ENCODE measurements at places on chromosomes 5 and 9.
A peak's percentile ranks its signal among the peaks of the same experiment; 100 is the strongest.

GRCh38 chr5:89351222-89351621 is 468.2 kb upstream of the MEF2C start:
- no peak for DNase-seq

GRCh38 chr5:169702693-169703481 is 65.8 kb downstream of the DOCK2 start:
- no peak for DNase-seq

DNA sequence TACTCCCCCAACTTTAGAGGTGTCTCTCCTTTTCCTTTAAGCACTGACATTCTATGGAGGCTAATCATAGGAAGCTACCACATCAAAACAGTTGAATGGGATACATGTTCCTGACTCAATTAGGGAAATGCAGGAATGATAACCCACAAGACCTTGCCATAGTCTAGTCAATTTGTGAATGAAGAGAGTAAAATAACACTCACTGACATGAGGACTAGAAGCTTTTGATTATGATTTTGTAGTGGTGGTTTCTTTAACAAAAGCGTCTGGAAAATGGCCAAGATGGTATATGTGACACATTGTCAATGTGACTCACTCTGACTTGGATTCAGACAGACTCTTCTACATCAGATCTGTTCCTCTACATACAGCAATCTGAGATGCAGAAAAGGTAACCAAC is 13.7 kb upstream of the PRELID2 start:
- DNase-seq = no peak

DNA sequence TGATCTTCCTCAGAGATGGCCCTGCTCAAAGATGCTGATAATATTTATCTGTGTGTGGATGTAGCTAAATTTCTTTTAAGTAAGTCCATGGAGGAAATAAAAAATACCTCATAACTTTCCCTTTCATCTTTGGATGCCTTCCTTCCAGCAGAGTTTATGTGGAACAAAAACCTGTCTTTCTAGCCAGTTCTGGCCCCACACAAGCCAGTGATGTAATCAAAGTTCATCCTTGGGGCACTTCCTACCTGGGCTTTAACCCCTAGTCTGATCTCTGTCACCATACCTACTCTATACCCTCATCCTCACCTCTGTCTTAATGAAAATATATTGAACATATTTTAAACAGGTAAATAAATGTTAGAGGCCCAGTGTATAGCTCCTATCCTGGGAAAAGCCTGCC is 39.8 kb upstream of the RASGRF2 start:
- DNase-seq = no peak

GRCh38 chr9:19188771-19189170 is 41.7 kb upstream of the DENND4C start:
- no peak for DNase-seq

DNA sequence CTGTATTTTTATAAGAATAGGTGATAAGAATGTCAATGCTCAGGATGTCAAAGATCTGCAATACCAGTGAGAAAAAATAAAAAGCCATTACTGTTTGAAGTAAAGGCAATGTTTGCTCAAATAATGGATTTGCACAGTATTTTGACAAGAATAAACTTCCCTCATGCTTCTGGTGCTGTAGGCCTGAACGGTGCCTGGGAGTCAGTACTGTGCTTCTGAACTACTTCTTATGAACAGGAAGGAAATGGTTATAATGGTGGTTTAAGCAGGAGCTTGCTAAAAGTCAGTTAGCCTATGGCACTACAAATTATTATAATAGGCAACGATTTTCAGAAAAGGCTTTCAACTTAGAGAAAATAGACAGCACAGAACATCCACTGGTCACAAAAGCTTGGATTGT is 548.3 kb upstream of the CDH18 start:
- peak; percentile 64 for DNase-seq

GRCh38 chr9:7975336-7975735 is 175.8 kb upstream of the DMAC1 start:
- no peak for DNase-seq

GRCh38 chr9:69465473-69465872 is 140.5 kb downstream of the ENTREP1 start:
- no peak for DNase-seq

DNA sequence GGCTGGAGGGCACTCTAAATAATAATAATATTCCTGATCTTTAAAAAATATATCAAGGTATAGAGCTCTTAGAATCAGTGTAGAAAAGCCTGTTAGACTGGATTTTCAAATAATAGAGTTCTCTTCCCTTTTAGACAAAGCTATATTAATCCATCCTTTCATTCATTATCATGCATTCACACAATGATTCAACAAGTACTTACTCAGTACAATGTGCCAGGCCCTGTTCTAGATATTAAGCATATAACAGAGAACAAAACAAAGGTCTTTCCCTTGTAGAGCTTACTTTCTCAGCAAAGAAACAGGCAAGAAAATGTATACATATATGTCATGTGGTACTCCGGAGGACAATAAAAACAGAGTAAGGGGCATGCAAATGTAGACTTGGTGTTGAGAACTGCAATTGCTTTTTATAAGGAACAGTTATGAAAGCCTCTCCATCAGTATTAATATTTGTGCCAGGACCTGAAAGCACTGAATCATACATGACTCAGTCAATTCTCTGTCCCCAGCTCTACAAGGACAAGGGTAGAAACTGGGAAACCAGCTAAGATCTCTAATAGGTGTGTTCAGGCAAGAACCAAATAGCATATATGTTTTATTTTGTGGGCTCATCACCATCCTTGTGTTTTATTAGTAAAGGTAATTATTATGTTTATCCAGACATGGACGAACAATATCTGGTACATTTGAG is 72.2 kb downstream of the PIP5K1B start:
- no peak for DNase-seq

GRCh38 chr5:80921026-80921425 is 39.1 kb upstream of the RASGRF2 start:
- DNase-seq = no peak

DNA sequence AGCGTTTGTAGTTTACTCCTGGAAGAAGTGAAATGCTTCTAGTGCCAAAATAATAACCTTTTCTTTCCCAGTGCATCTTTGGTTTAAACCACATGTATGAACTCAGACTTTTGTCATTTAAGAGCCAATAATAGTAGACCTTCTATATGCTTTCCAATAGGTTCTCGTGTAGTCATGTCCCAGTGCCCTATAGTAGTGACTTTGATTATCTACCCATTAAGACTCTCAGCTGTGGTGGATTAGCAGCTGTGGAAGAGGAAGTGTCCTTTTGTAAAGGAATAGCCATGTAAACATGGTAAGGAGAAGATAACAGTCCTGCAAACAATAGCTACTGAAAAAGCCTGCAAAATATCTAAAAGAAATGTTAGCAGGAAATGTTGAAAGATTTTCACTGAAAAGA is 765.3 kb downstream of the MTRR start:
- DNase-seq = no peak

DNA sequence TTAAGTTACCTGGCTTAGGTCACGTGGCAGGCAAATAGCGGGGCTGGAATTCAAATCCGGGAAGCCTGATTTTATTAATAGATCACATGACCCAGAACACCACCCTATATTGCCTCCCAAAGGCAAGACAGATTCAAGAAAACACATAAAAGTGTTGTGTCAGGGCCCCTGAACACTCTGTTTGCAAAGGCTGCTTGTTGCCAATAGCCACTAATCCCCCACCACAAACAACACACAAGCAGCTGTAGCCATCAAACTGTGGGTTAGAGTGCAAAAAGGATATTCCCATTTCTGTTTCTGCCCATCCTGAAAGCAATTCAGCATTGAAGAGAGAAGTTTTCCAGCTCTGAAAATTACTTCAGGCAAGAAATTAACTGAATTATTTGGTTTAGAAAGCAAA is 358.9 kb upstream of the RFX3 start:
- DNase-seq = no peak

- peak; percentile 58 for DNase-seq
These were observed 1.3 kb downstream of the GABBR2 start for GRCh38 chr9:98707166-98708102.

DNA sequence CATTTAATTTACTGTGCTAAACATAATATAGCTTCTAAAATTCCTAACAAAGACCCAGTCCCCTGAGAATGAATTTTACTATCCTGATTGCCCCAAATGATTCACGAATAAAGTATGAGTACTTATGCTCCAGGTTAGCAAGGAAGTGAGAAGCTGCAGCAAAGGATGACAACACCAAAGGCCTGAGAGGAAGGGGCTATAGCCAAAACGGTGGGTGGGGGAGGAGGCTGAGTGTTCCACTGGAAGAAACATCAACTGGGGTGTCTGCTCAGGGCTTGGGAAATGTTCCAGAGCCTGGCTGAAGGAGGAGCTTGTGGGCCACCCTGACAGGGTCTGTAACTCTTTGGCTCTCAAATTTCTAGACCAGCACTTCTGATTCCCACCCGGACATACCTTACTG is 157.3 kb downstream of the ADAMTS12 start:
- DNase-seq = no peak

GRCh38 chr5:45162974-45163373 is 354.2 kb downstream of the MRPS30 start:
- DNase-seq = no peak

DNA sequence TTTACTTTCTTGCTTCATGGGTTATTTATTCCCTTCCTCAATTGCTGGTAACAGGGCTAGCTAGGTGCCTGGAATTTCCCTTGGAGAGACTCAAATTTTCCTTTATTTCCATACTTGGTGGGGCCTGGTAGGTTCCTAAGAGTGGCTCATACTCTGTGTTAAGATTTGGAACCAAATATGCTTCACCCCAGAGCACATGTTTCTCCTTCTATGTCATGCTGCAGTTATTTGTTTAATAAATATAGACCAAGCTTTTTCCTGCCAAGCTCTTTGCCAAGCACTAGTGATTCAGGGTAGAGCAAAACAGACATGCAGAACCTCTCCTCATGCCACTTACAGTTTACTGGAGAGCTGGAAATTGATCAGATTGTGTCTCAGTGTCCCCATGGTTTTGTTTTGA is 290.3 kb upstream of the SGCD start:
- DNase-seq = no peak

DNA sequence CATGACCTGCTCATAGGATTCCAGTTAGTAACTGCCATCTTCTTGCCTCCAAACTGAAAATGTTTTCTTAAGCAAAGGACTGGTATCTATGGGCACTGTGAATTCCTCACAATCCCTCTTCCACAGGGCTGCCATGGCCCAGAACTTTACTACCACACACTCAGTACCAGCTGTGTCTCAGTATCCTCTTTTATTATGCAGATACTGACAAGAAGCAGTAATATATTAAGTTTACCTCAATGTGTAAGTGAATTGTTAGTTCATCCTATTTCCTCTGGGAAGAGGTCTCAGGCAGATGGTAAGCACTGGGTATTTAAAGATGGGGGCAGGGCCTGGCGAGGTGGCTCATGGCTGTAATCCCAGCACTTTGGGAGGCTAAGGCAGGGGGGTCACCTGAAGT is 320.8 kb upstream of the RFX3 start:
- no peak for DNase-seq

DNA sequence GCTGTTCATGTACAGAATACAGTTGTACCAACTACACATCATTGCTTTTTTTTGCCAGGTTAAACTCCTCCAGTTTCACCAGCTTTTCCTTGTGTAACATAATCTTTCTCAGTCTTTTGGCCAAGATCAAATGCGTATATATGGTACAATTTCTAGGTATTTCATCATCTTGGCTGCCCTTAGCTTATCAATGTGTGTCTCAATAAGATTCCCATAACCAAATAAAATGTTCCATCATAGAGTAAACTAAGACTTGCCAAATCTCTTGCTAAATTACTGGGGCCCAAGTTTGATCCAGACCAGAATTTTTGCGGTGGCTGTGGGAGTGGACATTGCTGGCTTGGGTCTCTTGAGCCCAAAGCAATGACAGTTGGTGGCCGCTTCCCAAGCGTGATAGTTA is 24.3 kb upstream of the ERBIN start:
- no peak for DNase-seq

DNA sequence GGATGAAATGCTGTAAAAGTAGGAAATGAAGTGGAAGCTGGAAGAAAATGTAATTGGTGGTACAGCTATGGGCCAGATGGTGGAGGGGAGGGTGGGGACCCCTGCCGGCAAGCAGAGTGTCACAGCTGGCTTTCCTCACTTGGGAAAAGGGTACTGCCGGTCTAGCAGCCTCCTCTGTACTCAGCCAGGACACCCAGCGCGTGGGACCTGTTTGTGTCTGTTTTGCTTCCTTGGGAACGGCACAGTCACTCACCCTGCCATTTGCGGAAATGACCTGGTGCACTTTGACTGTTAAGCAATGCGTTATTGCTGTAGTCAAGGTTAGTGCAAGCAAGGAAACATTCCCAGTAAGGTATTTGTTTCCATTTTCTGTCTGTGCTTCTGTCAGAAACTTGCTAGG is 10.1 kb downstream of the TMEM252 start:
- DNase-seq = no peak

DNA sequence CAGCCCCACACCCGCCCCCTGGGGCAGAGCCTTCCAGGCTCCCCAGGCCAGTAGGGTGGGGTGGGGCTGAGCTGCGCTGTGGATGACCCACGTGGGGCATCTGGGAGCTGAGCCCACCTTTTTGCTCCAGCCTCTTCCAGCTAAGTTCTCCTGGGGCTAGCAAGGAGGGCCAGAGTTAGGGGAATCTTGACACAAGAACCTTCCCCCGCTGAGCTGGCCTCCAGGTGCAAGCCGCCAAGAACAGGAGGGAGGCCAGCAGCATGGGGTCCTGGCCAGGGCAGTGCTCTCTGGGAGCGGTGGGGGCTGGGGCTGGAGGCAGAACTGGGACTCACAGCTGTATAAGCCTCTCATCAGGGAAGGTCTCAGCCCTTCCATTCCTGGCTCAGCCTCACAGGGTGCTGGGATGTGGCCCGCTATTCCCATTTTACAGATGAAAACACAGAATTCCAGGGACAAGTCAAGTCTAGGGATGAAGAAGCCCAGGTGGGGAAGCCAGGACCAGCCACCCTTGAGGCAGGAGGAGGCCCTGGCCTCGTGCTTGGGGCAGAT is 21.5 kb downstream of the SARDH start:
- no peak for DNase-seq

DNA sequence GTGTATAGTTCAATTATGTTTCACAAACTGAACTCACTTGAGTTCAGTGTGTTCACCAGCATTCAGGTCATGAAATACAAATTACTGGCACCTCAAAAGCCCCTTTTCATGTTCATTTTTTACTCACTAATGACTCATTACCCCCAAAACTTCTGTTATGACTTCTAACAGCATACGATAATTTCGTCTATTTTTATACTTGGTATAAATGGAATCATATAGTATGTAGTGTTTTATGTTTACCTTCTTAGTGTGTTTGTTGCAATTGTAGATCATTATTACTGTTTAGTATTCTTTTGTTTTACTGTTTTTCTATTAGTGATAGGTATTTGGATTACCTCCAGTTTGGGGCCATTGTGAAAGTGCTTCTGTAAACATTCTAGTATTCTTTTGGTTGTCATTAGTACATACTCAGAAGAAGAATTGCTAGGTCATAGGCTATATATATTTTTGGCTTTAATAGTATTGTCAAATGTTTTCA is 33.4 kb downstream of the DDX4 start:
- DNase-seq = no peak

DNA sequence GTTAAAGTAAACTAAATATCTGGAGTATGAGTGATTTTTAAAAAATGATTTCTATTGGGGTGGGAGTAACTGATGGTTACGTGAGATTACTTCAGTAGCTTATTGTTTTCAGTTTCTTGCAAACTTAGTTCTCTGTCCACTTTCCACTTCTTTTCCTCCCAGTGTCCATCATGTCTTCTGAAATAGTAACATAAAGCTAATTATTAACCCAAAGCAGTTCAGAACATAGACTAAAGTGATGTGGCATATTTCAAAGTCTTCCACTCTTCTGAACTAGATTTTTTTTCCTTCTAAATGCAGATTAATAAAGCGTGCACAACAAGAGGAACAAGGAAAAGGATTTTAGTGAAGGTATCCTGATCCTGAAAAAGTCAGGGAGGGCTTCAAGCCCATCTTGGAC is 114.1 kb downstream of the MAN2A1 start:
- no peak for DNase-seq
